Daoy (cell line): ENCODE measurements at places on chromosomes 3 and 15. TPM values are rescaled to one million over a fixed set of nuclear protein-coding genes. Genes with fewer than 3 reads are reported as not detected.

Gene FSTL1
- total RNA-seq: 476 and 490 TPM in 2 replicates

Gene TMCC1
- total RNA-seq: 8.6 and 8.7 TPM in 2 replicates

- no peak for DNase-seq
Observed at GRCh38 chr15:57256939-57257338, 119.4 kb upstream of the CGNL1 start.

GRCh38 chr3:98041350-98041749 lies 6.2 kb upstream of the GABRR3 start:
- DNase-seq: no peak

GRCh38 chr3:158169091-158169491 lies 59.2 kb downstream of the RSRC1 start:
- DNase-seq: peak; percentile 10

Gene ENTPD3
- total RNA-seq: 4.2 TPM in 1 of 2 replicates, not detected in the other

DNA sequence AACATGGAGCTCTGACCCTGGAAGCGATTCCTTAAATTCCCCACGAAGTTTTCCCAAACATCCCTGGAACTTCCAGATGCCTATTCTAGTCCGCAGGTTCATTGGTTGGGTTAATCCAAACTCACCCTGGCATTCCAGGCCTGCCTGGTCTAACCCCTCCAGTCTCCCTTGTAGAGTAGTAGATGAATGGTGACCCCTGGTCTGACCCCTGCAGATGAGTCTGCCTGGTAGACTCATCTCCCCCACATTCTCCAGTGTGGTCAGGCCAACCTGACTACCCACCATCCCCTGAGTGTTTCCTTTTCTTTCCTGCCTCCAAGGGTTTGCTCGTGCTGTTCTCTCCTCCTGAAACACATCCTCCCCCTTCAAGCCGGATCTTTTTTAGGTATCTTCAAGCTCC lies 10.8 kb upstream of the HRH1 start:
- no peak for DNase-seq

- no peak for DNase-seq
Observed at GRCh38 chr3:14113965-14114635, 10.6 kb downstream of the CHCHD4 start.

- no peak for DNase-seq
Observed at GRCh38 chr3:52712291-52713212, 6.6 kb downstream of the SPCS1 start.

GRCh38 chr3:34676436-34676835 lies 878.0 kb downstream of the PDCD6IP start:
- DNase-seq: no peak

DNA sequence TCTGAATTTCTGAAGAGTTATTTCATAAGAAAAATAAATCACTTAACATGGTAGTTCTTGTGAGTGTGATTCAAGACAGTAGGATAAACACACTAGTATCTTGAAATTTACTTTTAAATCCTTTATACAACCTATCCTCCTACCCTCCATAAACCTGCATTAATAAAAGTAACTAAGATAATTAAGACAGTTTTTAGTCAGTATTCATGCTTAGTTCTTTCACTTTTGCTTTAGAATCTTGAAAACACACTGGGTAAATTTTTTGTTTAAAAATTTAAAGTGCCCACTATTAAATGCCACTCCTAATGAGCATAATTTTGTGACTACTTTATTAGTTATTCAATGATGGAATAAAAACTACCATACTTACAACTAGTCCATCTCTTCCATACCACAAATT lies 28.8 kb downstream of the GOLIM4 start:
- DNase-seq: no peak

Gene TMA7
- total RNA-seq: 444 and 464 TPM in 2 replicates

- no peak for DNase-seq
Observed at GRCh38 chr15:49718846-49719245, 98.0 kb downstream of the DTWD1 start.

- DNase-seq: no peak
Observed at GRCh38 chr3:58798312-58798711, 131.7 kb upstream of the FAM3D start.

DNA sequence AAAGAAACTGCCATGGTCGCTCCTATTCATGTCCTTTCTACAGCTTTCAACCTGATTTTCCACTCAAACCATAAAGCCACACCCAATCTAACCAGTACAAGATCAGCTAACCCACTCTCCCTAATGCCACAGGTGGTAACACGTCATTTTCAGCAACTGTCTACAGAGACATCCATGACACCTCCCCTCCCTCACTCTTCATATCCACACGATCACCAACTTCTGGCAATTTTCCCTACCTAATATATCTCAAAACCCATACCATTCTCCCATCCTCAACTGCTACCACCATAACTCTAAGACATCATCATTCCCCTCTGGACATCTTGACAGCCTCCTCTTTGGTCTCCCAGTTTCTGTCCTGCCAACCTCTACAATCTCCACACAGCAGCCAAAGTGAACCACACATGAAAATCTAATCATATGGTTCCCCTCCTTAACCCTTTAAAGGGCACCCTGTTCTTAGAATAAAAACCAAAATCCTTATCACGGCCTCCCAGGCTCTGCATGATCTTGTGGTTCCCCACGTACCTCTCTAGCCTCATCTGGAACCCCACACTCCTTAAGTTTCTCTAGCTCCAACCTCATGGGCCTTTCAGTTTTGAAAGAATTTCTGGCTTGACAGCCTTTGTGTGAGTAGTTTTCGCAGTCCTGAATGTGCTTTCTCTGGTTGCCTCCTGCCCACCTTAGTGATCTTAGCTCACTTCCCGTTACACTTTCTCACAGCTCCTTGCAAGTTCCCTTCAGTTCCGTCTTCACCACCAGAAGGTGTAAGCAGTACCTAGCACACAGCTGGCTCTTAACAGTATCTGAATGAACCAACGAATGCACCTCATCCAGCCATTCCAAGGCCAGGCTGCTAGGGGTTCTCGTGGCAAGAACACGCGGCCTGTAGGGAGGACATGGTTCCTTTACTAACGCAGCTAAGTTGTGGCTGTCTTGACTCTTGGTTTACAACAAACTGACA lies 33.4 kb downstream of the SPINK8 start:
- DNase-seq: no peak

DNA sequence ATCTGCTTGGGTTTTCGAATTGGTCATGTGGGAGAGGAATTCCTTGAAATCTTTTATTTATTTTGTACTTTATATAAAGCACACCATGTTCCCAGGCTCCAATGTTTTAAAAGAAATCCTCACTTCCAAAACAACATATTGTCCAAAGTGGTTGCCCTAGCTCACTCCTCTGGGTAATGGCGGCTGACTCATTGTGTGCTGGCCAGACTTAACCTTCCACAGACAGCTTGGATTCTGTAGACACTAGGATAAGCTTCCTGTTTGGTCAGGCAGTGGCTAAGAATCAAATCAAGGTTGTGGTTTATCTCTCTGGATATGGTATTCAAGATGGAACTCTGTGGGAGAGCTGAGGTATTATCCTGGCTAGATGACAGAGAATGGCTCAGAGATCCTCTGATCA lies 55.8 kb upstream of the FAM98B start:
- peak; percentile 95 for DNase-seq

DNA sequence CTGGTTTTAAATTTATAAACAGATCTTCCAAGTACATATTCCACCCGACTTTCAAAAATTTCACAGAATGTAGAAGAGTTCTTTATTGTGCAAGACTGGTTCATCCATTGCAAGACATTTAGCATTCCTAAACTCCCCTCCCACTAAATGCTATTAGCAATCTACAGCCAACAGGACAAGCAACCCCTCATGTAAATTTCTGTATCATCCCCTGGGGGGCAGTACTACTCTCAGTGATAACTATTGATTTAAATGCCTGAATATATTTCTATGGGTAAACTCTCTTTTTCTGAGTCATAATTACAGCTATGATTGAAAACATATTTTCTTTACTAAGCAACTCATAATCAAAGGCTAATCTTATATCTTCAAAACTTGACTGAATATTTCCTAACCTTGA lies 10.7 kb upstream of the SLC15A2 start:
- peak; percentile 16 for DNase-seq

Gene FAM174B
- 3.4 and 7.9 TPM in 2 replicates for total RNA-seq

DNA sequence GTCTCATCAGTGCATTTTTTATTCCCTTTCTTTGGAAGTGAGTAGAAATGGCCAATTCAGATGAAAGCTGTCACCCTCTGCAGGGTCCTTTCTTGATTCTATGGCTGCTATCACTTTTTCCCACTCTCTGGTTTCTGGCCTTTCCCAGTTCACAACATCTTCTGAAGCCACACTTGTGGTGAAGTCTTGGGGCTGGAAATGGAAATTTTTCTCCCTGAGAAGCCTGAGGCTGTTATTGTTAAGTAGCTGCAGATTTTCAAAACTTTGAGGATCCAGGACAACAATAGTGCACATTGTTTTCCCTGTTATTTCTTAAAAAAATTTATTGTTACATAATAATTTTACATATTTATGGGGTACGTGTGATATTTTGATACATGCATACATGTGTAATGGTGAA lies 250.3 kb upstream of the RASGRP1 start:
- no peak for DNase-seq

DNA sequence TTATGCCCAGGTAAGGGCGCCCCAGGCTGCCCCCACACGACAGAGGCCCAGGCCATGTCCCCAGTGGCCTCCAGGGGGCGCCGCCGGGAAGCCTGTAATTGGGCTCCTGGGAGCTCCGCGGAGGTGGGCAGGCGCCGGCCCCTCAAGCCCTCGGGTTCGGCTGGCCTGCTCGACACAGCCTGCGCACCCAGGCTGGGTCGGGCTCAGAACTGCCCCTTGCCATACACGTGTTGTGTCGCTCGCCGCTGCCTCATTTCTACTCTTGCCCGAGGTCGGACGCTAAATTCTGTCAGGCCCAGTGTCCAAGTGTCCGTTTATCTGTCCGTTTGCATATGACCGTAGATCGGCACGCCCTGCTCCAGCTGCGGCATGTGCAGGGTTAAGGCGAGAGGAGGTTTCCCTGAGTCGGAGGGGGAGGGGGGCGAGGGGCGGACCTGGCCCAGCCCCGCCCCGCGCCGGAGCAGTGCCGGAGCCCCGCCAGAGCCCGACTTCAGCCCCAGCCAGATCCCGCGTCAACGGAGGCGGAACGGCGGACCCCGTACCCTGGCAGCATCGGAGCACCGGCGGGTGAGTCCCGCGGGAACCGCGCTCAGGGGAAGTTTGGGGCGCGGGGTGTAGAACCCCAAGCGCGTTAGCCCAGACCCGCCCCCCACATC lies at the start of gene KLHDC8B:
KLHDC8B (plus strand) TSS at position 480 of the 656 bp plus-strand sequence. CDS start 1,172 bp downstream, outside the sequence.
- DNase-seq: peak; percentile 71

Gene NTRK3
- total RNA-seq: 0.39 and 0.80 TPM in 2 replicates

Gene CCDC54
- total RNA-seq: not detected in 2 replicates
